ENCODE measurements at places on chromosomes 7 and 10. TPM values are rescaled to one million over a fixed set of nuclear protein-coding genes. Genes with fewer than 3 reads are reported as not detected.

Gene OR2A7
- total RNA-seq = 0.07 TPM

Gene NYAP1
- 2.3 TPM for total RNA-seq

Gene XPNPEP1
- total RNA-seq = 185 TPM

Gene THAP5
- total RNA-seq = 22.1 TPM

Gene GIMAP6
- total RNA-seq = 0.46 TPM

Gene PTPRN2
- 0.26 TPM for total RNA-seq

Gene CYP2W1
- total RNA-seq = not detected

Gene HOXA11
- 0.13 TPM for total RNA-seq

Gene MOGAT3
- not detected for total RNA-seq

Gene TAS2R5
- total RNA-seq = 1.6 TPM

Gene C7orf33
- not detected for total RNA-seq

Gene GIMAP4
- 0.33 TPM for total RNA-seq

Gene ARHGAP21
- 100 TPM for total RNA-seq

Gene TUBGCP2
- total RNA-seq = 64.7 TPM

Gene RAPGEF5
- 35.8 TPM for total RNA-seq

Gene SPDYE8
- total RNA-seq = not detected

Gene IL15RA
- 5.0 TPM for total RNA-seq

Gene CUTC
- 20.3 TPM for total RNA-seq

Gene PCDH15
- total RNA-seq = not detected

Gene PWWP2B
- total RNA-seq = 7.8 TPM

Gene CELF2
- total RNA-seq = 18.1 TPM

Gene RPS24
- total RNA-seq = 1,054 TPM

Gene HMX2
- total RNA-seq = not detected

Gene GHRHR
- not detected for total RNA-seq

Gene SCIN
- total RNA-seq = 0.23 TPM

Gene EPHA1
- total RNA-seq = not detected

Gene PVRIG
- total RNA-seq = not detected

Gene NEUROD6
- total RNA-seq = not detected

Gene SFR1
- total RNA-seq = 5.5 TPM

Gene HYAL4
- total RNA-seq = not detected

Gene IFIT2
- 9.5 TPM for total RNA-seq

Gene PAPOLB
- total RNA-seq = 0.07 TPM

Gene SPDYE5
- not detected for total RNA-seq

Gene CPEB3
- 1.1 TPM for total RNA-seq

Gene CLDN4
- total RNA-seq = 0.26 TPM

Gene KNDC1
- total RNA-seq = 0.86 TPM

Gene SVIL
- 376 TPM for total RNA-seq

Gene TRIM50
- total RNA-seq = not detected
